ENCODE measurements at places on chromosomes 6 and 20. TPM values are rescaled to one million over a fixed set of nuclear protein-coding genes. Genes with fewer than 3 reads are reported as not detected.

- no peak for DNase-seq
Observed at GRCh38 chr6:107319906-107320530, 139.3 kb downstream of the PDSS2 start.

Gene PRSS16
- total RNA-seq: 2.8 TPM

Gene KIAA1755
- total RNA-seq: 0.06 TPM

DNA sequence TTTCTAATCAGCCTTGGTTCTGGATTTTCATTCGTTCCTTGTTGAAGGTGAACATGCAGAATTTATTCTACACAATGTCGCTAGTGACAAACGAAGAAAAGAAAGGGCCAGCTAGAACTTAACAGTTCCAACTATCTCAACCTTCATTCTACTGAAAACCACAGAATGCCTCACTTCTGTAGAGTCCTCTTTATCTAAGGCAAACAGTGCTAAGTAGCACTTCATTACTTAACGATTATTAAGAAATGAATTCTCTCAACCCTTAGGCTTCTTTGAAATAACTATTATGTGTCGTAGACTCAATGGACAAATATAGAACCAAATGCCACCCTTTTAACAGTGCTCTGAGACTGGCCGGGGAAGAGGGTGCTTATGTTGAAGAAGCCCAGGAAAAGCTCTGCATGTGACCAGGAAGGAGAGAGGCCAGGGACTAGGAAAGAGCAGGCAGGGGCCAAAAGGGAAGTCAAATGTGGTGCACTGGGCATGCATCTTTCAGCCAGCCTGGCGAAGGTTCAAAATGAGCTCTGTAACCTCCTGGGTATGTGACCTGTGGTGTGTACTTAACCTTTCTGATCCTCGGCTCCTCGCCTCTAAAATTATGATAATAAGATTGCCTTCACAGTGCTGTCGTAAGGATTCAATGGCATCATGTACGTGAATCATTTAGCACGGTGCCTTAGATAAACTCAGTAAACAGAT is 55.4 kb upstream of the BMP2 start:
- DNase-seq: no peak

Gene OR2J3
- not detected for total RNA-seq

DNA sequence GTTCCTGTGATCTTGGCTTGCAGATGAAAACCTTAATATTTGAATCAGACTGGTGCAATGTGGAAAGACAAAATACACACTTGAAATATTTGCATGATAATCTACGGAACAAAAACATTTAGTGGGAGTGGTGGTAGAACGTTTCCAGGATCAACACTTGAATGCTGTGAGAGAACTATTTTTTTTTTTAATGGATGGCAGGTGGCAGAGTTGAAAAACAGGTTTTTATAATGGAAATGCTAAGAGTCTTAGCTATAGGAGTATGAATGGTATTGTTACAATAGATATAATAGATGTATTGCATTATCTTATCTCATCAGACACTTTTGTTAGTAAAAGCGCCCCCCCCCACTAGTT is 49.2 kb downstream of the CDKAL1 start:
- no peak for DNase-seq

DNA sequence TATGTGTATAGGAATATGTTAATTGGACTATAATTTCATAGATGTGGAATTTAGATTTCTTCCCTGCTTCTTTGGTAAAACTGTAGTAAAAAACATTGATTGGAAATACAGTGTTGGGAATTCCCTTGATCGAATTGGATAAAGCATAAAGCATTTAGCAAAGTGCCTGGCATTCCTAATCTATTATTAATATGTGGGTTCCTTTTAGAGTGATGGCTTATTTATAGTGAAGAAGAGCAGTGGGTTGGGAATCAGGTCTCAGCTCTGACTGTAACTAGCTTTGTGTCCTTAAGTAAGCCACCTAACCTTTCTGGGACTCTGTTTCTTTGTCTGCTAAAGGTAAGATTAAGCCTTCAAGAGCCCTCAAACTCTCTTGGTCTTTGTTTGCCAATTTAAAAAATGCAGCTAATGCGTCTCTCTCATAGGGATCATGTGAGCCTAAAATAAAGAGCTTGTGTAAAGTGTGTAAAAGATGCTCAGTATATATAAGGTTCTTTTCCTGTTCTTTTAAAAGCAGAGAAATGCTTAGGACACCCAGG is 53.3 kb downstream of the KCNS1 start:
- no peak for DNase-seq

Gene RAB44
- under 0.01 TPM for total RNA-seq

- no peak for DNase-seq
Observed at GRCh38 chr6:2961506-2961905, 9.9 kb downstream of the SERPINB6 start.

- DNase-seq: no peak
Observed at GRCh38 chr6:152267967-152268845, 369.0 kb downstream of the SYNE1 start.

- DNase-seq: no peak
Observed at GRCh38 chr6:166461821-166462460, 79.2 kb upstream of the MPC1 start.

GRCh38 chr20:11807054-11808048 is 110.3 kb upstream of the BTBD3 start:
- no peak for DNase-seq

DNA sequence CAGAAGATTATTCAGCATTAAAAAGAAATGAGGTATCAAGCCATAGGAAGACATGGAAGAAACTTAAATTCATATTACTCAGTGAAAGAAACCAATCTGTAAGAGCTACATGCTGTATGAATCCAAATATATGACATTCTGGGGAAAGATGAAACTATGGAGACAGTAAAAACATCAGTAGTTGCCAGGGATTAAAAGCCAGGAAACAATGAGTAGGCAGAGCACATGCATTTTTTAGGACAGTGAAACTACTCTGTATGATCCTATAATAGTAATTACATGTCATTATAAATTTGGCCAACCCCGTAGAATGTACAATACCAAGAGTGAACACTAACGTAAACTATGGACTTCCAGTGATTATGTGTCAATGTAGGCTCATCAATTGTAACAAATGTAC is 92.8 kb upstream of the RNF217 start:
- no peak for DNase-seq

- DNase-seq: no peak
Observed at GRCh38 chr6:13355999-13356785, 27.9 kb upstream of the TBC1D7 start.

- no peak for DNase-seq
Observed at GRCh38 chr20:3614466-3614865, 48.7 kb downstream of the GFRA4 start.

- DNase-seq: no peak
Observed at GRCh38 chr6:168355716-168356522, 36.3 kb upstream of the DACT2 start.

- no peak for DNase-seq
Observed at GRCh38 chr6:39997101-39997635, 62.9 kb upstream of the MOCS1 start.

Gene NMBR
- not detected for total RNA-seq

- DNase-seq: no peak
Observed at GRCh38 chr20:31923388-31924331, 28.2 kb downstream of the PDRG1 start.

DNA sequence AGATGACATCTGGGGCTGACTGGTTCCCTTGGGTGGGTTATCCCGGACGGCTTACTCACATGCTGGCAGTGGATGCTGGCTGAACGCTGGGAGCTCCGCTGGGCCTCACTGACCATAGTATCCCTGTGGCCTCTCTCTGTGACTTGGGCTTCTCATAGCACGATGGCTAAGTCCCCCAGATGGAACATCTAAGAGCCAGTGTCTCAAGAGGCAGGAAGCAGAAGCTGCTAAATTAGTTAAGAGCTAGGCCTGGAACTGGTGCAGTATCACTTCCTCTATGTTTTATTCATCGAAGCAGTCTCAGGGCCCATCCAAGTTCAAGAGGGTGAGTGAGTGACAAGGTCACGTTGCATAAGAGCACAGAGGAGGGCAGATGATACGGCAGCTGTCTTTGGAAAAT is 116.5 kb upstream of the LAMP5 start:
- no peak for DNase-seq

DNA sequence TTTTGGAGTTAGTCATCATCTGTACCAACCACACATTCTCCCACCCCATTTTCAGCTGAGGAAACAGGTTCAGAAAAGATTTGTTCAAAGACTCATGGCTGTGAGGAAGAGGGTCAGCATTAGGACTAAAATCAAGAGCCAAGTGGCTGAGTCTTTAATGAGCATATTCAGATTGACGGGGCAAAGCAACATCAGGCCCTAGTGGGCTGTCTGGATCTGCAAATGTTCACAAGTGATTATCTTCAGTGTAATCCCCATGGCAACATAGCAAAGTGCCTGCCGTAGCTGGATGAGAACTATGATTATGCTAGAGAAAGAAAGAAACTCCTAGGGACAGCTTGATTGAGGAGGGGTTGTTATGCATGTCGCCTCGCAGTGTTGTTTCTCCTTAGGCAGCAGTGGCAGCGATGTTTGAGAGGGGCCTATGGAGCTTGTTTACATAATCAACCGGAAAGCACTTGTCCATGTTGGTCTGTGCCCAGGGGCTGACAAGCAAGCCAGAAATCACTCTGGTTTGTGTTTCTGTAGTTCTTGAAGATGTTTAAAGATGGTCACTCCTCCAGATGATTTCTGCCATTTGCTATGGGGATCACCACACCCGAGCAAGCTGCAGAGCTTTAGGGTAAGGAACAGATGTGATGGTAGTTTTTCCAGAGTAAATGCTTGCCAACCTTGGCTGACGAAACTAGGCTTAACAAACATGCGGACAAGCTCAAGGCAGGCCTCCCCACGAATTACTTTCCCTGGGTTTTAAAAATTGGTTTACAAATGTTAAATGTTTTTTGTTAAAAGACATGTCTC is 124.3 kb upstream of the MLIP start:
- DNase-seq: no peak

GRCh38 chr6:168370310-168370991 is 50.9 kb upstream of the DACT2 start:
- DNase-seq: no peak

DNA sequence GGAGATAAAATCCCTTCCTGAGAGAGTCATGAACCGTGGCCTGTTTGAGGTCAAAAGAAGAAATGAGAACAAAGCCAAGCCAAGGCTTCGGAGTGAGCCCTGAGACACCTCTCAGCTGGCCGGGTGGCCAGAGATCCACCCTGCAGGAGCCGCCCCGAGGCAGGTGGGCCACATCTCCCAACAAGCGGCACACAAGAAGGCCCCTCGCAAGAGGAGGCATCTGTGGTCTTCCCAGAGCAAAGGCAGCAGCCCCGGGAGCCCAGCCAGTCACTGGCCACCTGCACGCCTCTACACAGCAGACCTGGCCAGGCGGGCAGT is 30.9 kb upstream of the AFDN start:
- no peak for DNase-seq

- DNase-seq: no peak
Observed at GRCh38 chr6:166274163-166274562, 34.0 kb downstream of the PRR18 start.

GRCh38 chr20:18380908-18381529 is 85.8 kb downstream of the DZANK1 start:
- no peak for DNase-seq

Gene ZNF311
- total RNA-seq: 0.65 TPM

DNA sequence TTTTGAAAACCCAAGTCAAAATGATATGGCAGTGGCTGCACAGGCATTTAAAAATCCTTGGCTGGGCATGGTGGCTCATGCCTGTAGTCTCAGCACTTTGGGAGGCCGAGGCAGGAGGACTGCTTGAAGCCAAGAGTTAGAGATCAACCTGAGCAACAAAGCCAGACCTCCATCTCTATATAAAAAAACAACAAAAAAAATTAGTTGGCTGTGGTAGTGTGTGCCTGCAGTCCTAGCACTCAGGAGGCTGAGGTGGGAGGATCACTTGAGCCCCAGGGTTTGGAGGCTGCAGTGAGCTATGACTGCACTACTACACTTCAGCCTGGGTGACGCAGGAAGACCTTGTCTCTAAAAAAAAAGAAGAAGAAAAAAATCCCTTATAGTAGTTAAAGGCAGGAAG is 142.9 kb downstream of the MYB start:
- DNase-seq: no peak

DNA sequence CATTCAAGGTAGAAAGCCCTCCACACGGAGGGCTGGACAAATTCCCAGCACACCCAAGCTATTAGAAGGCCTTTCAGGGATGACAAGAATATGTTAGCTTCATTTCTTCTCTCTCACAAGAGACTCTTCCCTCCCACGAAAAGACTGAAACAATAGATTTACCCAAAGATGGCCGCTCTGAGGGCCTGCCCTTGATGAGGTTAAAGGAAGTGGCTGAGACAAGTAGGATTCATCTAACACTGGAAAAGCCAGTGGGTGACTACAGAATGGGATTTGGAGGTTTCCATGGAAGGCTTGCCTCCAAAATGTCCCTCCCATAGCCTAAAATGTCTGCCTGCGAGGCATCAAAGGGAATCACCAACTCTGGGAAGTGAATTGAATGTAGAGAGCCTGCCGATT is 277.6 kb downstream of the CLIC5 start:
- DNase-seq: no peak

- DNase-seq: peak; percentile 42
Observed at GRCh38 chr6:2187826-2188225, 57.6 kb downstream of the GMDS start.

DNA sequence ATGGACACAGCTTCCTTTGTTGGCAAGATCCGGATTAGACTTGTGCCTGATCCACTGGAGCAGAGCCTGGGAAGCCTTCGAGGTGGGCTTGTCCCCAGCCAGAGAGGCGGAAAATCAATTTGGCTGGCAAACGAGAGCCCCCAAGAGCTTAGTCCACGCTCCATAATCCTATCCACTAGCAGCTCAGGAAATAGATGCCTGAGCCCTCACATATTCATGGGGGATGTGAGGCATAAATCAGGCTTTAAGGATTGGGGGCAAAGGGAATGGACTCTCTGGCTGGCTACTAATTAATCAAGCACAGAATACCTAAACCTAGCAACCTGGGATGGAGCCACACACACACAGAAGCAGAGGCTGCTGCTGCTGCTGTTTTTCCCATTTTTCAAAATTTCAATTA is 137.9 kb downstream of the PKHD1 start:
- no peak for DNase-seq

DNA sequence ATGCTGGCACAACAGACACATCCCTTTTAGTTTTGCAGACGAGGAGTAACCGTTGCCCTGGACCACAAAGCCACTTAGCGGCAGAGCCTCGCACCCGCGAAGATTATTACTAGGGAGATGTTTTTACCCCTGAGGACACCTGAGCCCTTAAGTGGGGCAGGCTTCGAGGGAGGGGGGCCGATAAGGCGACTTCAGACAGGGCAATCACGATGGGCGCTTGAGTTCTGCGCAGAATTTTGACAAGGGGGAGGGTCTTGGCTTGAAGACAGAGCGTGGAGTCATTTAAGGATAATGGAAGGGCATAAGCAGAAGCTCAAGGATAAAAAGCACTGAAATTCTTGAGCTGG is 650 bp upstream of the TTK start:
- DNase-seq: no peak
